ENCODE measurements at places on chromosomes 5 and 9. TPM values are rescaled to one million over a fixed set of nuclear protein-coding genes. Genes with fewer than 3 reads are reported as not detected.

Gene SLC34A3
- not detected for total RNA-seq

Gene BAAT
- total RNA-seq = 0.24 TPM

Gene TPPP
- total RNA-seq = 0.07 TPM

Gene PARP8
- total RNA-seq = 23.3 TPM

Gene KCNV2
- not detected for total RNA-seq

Gene PCDHB14
- 2.7 TPM for total RNA-seq

GRCh38 chr9:75788006-75788634, 102.4 kb upstream of the PCSK5 start:
- no peak for DNase-seq

GRCh38 chr5:143213851-143214363, 189.6 kb downstream of the NR3C1 start:
- no peak for DNase-seq

DNA sequence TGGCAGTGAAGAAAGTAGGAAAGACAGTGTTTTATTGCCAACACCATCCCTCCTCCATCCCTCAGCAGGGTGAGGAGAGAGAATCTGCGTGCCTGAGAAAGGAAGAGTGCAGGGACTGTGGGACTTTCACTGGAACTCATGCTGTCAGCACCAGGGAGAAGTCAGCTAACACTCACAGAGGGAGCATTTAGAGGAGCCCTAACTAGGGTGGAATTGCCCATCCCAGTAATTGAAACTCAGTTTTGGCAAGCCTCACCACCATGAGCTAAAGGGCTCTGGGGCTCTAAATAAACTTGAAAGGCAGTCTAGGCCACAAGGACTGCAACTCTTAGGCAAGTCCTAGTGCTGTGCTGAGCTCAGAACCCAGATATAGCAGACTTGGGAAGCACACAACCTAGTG, 622.3 kb downstream of the SEMA5A start:
- DNase-seq = no peak

- DNase-seq = no peak
Measured at GRCh38 chr5:145983446-145983845, 47.1 kb downstream of the SH3RF2 start.

DNA sequence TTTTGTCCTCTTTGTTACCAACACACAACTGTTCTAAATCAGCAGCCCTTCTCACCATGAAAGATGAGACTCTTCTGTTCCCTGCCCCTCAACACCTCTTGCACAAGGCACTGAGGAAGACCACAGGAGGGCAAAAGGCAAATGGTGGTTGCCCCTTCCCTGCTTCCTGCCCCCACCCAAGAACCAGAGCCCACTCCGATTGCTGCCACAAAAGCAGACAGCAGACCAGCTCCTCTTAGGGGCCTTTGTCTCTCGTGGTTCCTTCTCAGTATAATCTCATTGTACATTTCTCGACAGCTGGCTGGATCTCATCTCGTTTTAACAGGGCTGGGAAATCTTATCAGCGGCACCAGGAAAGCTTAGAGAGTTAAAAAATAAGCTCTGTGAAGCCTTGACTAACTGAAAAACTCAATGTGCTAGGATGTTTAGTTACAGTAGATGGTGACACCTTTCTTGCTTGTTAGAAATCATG, 1.1 kb downstream of the MVB12B start:
- DNase-seq = no peak

- no peak for DNase-seq
Measured at GRCh38 chr9:34675048-34675714, 12.7 kb upstream of the CCL27 start.

- no peak for DNase-seq
Measured at GRCh38 chr9:27471789-27472188, 52.3 kb upstream of the IFNK start.

DNA sequence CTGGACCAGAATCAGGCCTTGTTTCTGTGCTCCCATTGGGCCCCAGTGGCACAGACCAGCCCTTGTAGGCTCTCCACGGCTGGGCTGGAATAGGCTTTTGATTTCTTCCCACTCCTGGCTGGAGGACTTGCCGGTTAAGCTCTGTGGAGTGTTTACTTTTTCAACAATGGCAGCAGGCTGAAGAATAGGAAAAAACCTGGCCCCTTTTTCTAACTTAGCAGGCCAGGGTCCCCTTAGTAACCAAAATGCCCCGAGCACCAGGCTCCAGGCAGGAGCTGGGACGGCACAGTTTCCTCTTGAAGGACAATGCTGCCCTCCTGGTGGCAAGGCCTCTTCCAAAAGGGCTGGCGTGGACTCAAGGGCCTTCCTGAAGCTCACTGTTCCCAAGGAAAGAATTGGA, 230.3 kb downstream of the CRB2 start:
- DNase-seq = no peak

- no peak for DNase-seq
Measured at GRCh38 chr9:129894120-129894823, 59.0 kb downstream of the USP20 start.

DNA sequence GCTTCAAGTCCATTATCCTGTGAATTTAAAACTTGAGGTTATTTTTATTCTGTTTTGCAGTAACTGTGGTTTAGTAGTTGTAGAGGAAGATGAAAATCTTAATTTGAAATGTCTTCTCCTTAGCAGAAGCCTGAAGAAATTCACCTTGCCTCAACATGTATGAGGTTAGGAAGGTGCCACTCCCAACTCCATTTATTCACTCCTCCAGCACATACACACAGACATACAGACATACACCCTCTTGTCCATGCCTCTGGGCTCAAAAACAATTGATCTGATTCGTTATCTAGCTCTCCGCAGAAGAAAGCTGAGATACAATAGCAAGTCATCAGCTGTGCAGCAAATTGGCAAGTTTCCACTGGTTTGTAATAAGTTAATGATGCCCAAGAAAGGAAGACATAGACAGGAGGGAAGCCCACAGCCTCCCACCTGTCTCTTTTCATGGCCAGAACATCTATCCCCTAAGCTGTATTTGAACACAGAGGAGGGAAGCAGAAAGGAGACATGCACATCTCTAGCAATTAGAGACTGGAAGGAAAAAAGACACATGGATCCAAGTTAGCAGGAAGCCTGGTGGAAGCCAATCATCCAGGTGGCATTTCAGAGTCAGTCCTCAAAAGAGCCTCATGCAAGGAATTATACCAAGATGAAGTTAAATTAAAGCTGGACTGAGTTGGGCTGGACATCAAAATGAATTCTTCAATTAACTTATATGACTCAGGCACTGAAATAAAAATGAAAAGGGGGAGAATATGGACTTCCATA, 257.9 kb downstream of the ASTN2 start:
- DNase-seq = no peak

DNA sequence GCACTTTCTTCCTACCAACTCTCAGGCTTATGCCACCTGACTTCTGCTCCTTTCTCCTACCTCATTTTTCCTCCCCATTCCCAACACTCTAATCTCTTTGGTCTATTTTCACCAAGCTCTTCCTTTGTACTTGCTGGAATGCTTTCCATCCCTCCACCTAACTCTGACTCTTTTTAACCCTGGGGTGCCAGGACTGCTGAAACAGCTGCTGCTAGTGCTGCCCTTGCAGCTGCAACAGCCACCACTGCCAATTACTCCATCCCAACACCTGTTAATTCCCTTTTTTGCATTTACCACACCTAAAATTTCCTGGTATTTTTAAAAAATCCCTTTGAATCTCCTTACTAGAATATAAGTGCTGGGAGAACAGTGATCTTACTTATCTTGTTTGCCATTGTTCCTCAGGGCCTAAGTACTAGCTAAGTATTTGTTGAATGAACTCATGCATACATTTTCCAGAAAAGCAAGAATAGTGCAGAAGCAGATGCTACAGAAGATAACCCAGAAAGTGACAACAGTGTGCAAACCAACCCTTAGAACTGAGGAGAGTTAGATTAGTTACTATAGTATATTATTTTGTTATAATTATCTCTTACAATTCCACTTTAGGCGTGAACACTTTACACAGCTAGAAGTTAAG, 11.5 kb downstream of the NADK2 start:
- no peak for DNase-seq

DNA sequence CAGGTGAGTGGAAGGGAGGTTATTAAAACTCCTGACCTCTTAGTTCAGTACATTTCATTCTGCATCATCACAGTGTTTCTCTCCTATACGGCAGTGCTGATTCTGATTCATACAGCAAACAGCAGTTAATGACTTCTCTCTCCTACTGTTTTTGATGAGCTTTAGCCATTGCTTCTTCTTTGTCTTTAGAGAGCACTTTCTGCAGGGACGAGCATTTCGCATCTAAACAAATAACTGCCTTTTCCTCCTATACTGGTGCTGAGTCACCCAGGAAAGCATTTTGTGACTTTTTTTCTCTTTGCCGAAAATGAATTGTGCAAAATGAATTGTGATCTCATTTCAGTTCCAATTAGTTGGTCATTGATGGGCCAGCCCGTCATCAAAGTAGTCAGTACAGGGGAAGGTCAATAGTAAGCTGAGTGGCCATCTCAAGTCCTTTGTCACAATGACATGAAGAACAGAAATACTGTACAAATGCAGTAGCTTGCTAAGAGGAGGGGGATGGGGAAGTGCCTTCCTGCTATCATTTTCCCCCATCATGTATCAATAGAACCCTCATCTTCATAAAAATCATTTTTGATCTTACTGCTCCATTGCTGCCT, 98.5 kb downstream of the INSYN2B start:
- DNase-seq = no peak

GRCh38 chr9:20023961-20024571, 235.2 kb upstream of the SLC24A2 start:
- no peak for DNase-seq

- peak; percentile 90 for DNase-seq
Measured at GRCh38 chr5:180474569-180474968, 19.6 kb upstream of the CNOT6 start.

DNA sequence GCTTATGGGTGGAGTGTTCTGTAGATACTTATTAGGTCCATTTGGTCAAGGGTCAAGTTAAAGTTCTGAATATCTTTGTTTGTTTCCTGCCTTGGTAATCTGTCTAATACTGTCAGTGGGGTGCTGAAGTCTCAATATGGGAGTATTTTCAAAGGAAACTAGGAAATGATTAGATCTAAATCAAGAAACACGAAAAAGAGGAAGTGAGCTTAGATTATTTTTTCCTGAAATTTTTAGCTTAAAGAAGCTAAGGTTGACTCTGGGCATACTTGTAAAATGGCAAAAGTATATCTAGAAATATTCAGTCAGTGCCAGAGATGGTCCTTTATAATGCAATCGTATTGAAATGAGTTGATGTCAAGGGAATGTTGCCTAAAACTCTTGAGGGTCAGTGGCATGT, 313.5 kb downstream of the ICE1 start:
- no peak for DNase-seq

GRCh38 chr9:130867556-130867955, 29.1 kb downstream of the QRFP start:
- DNase-seq = no peak

GRCh38 chr9:113737517-113738271, 138.4 kb upstream of the ZNF618 start:
- no peak for DNase-seq

DNA sequence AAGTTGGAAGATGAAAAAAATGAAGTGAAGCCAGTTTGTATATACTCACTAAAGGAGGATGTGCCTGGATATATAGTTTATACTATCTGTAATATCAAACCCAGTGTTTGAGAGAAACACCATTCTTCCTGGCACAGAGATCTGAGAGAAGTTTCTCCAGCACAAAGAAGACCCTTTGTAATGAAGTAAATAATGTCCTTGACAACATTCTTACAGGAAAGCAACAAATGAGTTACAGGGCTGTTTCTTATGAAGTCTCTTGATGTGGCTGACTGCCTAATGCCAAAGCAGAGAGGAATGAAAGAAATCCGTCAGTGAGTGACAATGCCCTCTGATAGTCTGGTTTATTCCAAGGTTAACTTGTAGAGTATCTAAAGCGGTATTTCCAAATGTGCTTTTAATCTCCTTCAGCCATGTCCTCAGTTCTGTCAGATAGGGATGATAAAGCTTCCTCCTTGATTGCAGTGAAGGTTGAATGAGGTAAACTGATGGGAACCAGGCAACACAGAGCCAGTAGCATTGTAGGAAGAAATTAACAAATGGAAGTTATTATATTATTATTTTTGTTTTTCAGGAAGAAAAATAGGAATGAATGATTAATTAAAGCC, 123.1 kb upstream of the ZNF608 start:
- DNase-seq = no peak

GRCh38 chr9:126666155-126666803, 52.6 kb downstream of the LMX1B start:
- DNase-seq = no peak

DNA sequence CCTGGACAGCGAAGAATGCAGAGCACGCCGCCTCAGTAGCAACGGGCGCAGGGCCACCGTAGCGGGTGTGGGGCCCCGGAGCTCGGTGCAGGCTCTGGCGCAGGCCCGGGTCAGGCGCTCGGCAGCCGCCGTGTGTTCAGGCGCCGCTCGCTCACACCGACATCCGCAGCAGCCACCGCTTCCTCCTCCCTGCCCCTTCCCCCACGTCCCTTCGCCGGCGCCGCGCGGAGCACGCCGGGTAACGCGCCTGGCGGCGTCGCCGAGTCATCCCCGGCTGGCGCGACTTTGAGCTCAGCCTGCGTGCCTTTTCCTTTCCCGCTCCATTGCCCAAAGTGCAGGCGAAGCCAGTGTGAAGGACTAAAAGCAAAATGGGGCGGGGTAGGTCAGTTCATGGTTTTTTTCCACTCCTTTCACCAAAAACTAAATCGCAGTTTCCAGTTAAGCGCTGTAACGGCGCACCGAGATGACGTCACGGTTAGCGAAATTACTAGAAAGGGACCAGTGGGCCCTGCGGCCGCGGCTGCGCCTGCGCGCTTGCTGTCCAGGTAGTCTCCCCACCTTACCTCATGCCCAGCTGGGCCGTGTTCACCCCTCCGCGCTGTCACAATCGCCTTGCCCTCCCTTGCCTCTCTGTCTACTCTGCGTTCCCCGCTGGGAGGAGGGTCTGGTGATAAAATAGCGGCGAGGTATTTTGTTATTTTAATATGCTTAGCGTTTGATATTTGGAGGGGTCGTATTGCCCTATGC, at the start of gene UBQLN1:
Gene UBQLN1, minus strand, starts transcription at position 191 of the 747 bp plus-strand sequence. CDS start 279 bp downstream, outside the sequence.
- peak; percentile 96 for DNase-seq

- no peak for DNase-seq
Measured at GRCh38 chr5:58149746-58150145, 310.1 kb downstream of the PLK2 start.

DNA sequence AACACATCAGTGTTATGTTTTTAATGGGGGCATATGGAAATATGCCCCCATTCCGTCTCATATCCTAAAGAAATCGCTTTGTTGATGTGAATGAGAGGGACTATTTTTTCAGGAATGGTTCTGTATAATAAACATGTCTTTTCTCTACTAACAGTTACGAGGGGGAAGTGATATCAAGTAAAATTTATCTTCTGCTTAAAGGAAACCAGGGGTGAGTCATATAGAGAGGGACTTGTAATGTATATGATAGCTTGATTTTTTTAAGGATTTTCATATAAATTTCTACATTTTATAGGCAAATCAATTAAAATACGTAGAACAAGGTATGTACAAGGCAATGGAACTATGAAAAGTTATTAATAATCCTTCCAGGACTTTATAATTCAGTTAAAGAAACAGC, 207.1 kb downstream of the SEMA5A start:
- DNase-seq = no peak

GRCh38 chr5:149367249-149367971, 9.6 kb downstream of the PCYOX1L start:
- no peak for DNase-seq

Data from chondrocyte (in vitro differentiated cells).